Sigmoid colon (tissue), 7 donors: ENCODE measurements at places on chromosomes 12 and 14. TPM values are rescaled to one million over a fixed set of nuclear protein-coding genes. Genes with fewer than 3 reads are reported as not detected.

DNA sequence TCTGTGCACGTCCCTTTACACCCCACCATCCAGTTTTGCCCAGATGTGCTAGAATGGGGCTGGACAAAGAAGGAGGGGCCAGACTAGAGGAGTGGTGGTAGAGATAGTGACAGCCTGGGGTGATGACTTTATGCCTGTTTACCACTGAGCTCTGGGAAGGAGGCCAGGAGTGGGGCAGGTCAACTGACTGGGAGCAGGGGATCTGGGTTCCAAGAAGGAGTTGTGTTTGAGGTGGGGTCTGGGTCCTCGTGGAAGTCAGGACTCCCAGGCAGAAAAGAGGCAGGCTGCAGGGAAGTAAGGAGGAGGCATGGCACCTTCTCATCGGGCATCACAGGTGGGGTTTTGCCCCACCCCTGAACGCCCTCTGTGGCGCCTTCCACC lies 315 bp downstream of the LTB4R2 start:
- peak overlapping the region; percentile 91 for H3K27ac ChIP-seq
- no peak for DNase-seq
- peak overlapping the region; percentile 53 for H3K4me3 ChIP-seq
- peaks cover under 1% of the 10 kb centered on the region for H3K27me3 ChIP-seq
- peaks cover 31% of the 10 kb centered on the region for H3K4me1 ChIP-seq

DNA sequence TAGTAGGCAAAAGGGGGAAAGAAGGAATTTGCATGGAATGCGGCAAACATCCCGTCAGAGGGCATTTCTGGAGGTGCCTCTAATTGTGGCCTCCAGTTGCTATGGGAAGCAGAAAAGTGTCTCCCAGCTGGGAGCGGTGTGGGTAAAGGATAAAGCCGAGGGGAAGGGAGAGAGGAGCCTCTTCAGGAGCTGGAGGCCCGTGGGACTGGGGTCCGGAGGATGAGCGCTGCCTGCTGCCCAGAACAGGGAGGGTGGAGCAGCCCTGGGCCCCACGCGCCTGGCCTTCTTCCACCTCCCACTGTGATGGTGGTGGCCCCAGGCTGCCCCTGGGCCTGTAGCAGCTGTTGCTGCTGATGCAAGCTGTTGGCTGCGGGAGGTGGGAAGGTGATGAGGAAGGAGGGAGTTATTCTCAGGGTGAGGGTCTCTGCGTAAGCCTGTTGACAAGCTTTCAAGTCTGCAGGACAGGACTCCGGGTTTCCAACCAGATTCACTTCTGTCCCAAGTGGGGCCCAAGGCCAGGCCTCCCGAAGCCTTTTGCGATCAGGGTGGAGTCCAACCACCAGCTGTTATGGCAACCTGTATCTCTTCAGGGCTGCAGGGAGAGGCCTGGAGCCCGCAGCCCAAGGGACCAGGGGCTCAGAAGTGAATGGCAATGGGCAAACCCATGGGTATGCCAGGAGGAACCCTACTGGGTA lies 19.1 kb upstream of the PGF start:
- H3K27ac ChIP-seq, result peak overlapping the region; percentile 46
- H3K4me3 ChIP-seq, result no peak overlapping the region
- peaks cover 7% of the 10 kb centered on the region for H3K4me1 ChIP-seq
- no peaks in the 10 kb centered on the region for H3K36me3 ChIP-seq
- H3K27me3 ChIP-seq, result no peaks in the 10 kb centered on the region

NFE2 gene
- not detected for total RNA-seq

GRCh38 chr14:81177225-81177624 lies 43.5 kb downstream of the GTF2A1 start:
- no peaks in the 10 kb centered on the region for H3K27me3 ChIP-seq

DNA sequence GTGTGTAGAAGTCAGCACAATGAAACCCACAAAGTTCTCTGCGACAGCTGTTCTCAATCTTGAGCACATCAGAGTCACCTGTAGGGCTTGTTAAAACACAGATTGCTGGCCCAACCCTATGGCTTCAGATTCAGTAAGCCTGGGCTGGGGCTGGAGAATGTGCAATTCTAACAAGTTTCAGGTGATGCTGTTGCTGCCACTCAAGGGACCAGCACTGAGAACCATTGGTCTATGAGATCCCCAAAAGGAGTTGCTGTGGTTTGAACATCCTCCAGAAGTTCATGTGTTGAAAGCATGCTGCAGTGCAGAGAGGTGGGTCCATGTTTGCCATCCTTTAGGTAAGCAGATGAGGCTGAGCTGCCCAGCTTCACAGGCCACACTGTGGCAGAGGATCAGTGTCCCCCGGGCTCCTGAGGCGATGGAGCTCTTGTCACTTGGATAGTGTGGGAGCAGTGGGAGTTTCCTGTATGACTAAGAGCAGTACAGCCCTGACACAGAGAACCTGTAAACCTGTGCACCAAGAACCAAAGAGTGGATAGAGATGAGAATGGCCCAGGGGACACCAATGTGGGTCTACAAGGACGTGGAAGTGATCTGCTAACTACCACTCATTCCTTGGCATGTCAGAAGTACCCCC lies 8.0 kb upstream of the RTRAF start:
- H3K4me3 ChIP-seq, result no peak overlapping the region
- no peak for DNase-seq
- H3K4me1 ChIP-seq, result peaks cover 4% of the 10 kb centered on the region
- H3K27ac ChIP-seq, result no peak overlapping the region
- no peaks in the 10 kb centered on the region for H3K36me3 ChIP-seq
- H3K27me3 ChIP-seq, result no peaks in the 10 kb centered on the region

GRCh38 chr14:63647696-63648410 lies 6.2 kb upstream of the WDR89 start:
- H3K36me3 ChIP-seq, result no peaks in the 10 kb centered on the region
- H3K27me3 ChIP-seq, result no peaks in the 10 kb centered on the region
- H3K4me3 ChIP-seq, result no peak overlapping the region
- no peak for DNase-seq
- no peak overlapping the region for H3K27ac ChIP-seq

GARIN6 gene
- total RNA-seq, result not detected

NDRG2 gene
- total RNA-seq, result 184 TPM

- no peak overlapping the region for H3K27ac ChIP-seq
- no peaks in the 10 kb centered on the region for H3K36me3 ChIP-seq
- no peak overlapping the region for H3K4me3 ChIP-seq
- peaks cover 43% of the 10 kb centered on the region for H3K4me1 ChIP-seq
- DNase-seq, result no peak
These were observed 51.2 kb downstream of the PITPNM2 start for GRCh38 chr12:123099560-123100192.

DNA sequence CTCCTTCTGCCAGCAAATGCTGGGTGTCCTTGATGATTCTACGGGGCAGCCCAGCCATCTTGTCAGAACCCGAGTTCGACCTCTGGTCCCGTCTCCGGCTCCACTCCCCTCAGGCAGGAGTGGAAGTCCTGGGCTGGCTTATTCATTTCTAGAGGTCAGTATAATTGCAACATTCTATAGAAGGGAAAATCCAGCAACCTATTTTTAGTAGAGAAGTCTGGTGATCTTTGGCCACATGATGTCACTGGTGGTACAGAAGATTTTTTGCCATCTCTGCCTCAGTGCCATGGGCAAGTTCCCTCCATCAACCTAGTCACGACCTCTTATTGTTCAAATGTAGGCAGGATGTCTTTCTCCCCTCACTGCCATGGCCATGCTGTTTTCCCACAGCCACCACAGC lies 22.4 kb downstream of the OR10G2 start:
- no peaks in the 10 kb centered on the region for H3K27me3 ChIP-seq
- no peaks in the 10 kb centered on the region for H3K36me3 ChIP-seq
- DNase-seq, result no peak
- no peak overlapping the region for H3K27ac ChIP-seq
- no peak overlapping the region for H3K4me3 ChIP-seq

- no peak overlapping the region for H3K4me3 ChIP-seq
- DNase-seq, result no peak
- H3K4me1 ChIP-seq, result peaks cover 35% of the 10 kb centered on the region
- H3K36me3 ChIP-seq, result no peaks in the 10 kb centered on the region
These were observed 1.7 kb upstream of the EIF4B start for GRCh38 chr12:53004582-53004981.

- no peak overlapping the region for H3K27ac ChIP-seq
- H3K4me1 ChIP-seq, result peaks cover 33% of the 10 kb centered on the region
- no peaks in the 10 kb centered on the region for H3K36me3 ChIP-seq
- DNase-seq, result no peak
These were observed 16.1 kb upstream of the NUDT14 start for GRCh38 chr14:105197211-105197641.

FLRT2 gene
- total RNA-seq, result 6.8 TPM

DDIT3 gene
- total RNA-seq, result 30.7 TPM

FGF6 gene
- total RNA-seq, result not detected

- no peaks in the 10 kb centered on the region for H3K4me1 ChIP-seq
- DNase-seq, result no peak
- no peak overlapping the region for H3K4me3 ChIP-seq
- no peaks in the 10 kb centered on the region for H3K36me3 ChIP-seq
These were observed 323.9 kb downstream of the AACS start for GRCh38 chr12:125389061-125389697.

GRCh38 chr12:25041006-25041741 lies 92.3 kb upstream of the BCAT1 start:
- H3K36me3 ChIP-seq, result no peaks in the 10 kb centered on the region
- DNase-seq, result no peak
- no peak overlapping the region for H3K4me3 ChIP-seq
- H3K4me1 ChIP-seq, result no peaks in the 10 kb centered on the region
- no peak overlapping the region for H3K27ac ChIP-seq

GRCh38 chr14:92768795-92769194 lies 20.4 kb upstream of the LGMN start:
- H3K4me1 ChIP-seq, result no peaks in the 10 kb centered on the region
- no peaks in the 10 kb centered on the region for H3K27me3 ChIP-seq
- no peak overlapping the region for H3K4me3 ChIP-seq
- no peak for DNase-seq

TTC9 gene
- 0.55 TPM for total RNA-seq

GRCh38 chr12:31682136-31682962 lies 22.9 kb downstream of the ETFBKMT start:
- peaks cover 29% of the 10 kb centered on the region for H3K36me3 ChIP-seq
- H3K4me1 ChIP-seq, result no peaks in the 10 kb centered on the region
- no peaks in the 10 kb centered on the region for H3K27me3 ChIP-seq
- H3K27ac ChIP-seq, result no peak overlapping the region
- no peak for DNase-seq

SLC25A21 gene
- total RNA-seq, result 0.55 TPM

DACT1 gene
- total RNA-seq, result 5.9 TPM

DNA sequence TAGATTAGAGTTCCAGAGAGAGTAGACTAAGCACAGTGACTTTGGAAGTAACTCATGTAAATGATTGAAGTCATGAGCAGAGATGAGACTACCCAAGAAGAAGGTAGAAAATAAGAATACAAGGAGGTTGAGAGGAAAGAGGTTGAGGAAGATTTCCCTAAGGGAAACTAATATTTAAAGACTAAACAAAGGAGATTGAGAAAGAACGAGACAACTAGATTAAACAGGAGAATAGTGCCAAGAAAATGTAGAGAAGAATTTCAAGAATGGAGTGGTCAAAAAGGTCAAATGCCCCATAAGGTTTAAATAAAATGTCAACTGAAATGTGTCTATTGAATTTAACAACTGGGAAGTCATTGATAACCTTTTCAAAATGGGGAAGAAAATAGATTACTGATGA lies 59.0 kb downstream of the RPS29 start:
- no peak overlapping the region for H3K4me3 ChIP-seq
- H3K27ac ChIP-seq, result no peak overlapping the region
- DNase-seq, result no peak
- H3K27me3 ChIP-seq, result no peaks in the 10 kb centered on the region

FOXA1 gene
- not detected for total RNA-seq

VRTN gene
- total RNA-seq, result not detected

DBX2 gene
- total RNA-seq, result under 0.01 TPM

DLK1 gene
- total RNA-seq, result not detected

DNA sequence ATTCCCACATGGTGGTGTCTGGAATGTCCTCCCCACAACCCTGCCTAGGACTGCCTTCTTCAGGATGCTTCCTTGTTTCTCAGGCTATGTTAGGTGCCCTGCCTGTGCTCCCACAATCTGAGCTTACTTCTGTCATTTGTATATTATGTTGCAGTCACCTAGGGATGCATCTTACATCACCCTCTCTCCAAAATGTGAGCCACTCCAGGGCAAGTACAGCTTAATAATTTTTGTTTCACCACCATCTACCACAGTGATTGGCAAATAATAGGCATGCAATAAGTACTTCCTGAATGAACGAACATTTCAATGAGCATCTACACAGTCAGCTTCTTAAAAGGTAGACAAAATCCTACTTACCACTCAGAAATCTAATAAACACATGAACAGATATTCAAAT lies 37.6 kb downstream of the ZFYVE26 start:
- H3K4me3 ChIP-seq, result no peak overlapping the region
- H3K36me3 ChIP-seq, result peaks cover 100% of the 10 kb centered on the region
- no peak for DNase-seq
- H3K4me1 ChIP-seq, result no peaks in the 10 kb centered on the region
- no peaks in the 10 kb centered on the region for H3K27me3 ChIP-seq

DNA sequence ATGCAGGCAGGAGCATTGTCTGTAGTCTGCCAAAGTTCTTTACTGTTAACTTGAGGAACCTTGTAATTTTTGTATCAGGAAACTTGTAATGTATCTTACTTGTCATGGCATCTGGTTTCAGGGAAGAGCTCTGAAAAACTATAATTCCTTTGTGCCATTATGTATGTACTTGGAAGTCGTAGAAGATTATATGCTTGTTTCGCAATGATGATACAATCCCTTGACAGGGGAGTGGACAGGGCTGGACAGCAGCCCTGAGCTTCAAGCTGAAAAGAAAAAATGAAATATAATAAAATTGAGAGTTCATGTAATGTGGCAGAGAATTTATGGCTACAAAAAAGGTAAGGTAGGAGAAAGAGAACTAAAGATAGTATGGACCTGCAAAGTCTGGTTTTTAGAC lies 7.4 kb upstream of the DLGAP5 start:
- H3K4me3 ChIP-seq, result no peak overlapping the region
- no peaks in the 10 kb centered on the region for H3K27me3 ChIP-seq
- no peaks in the 10 kb centered on the region for H3K4me1 ChIP-seq
- no peak for DNase-seq
- H3K27ac ChIP-seq, result no peak overlapping the region

- H3K4me3 ChIP-seq, result no peak overlapping the region
- H3K4me1 ChIP-seq, result no peaks in the 10 kb centered on the region
- H3K27me3 ChIP-seq, result no peaks in the 10 kb centered on the region
- no peak for DNase-seq
These were observed 47.4 kb downstream of the ARL6IP4 start for GRCh38 chr12:123027726-123028445.

PTCSC3 gene
- total RNA-seq, result not detected

GRCh38 chr12:52872644-52873389 lies 24.0 kb upstream of the KRT78 start:
- no peaks in the 10 kb centered on the region for H3K27me3 ChIP-seq
- no peaks in the 10 kb centered on the region for H3K36me3 ChIP-seq
- no peak overlapping the region for H3K27ac ChIP-seq
- no peaks in the 10 kb centered on the region for H3K4me1 ChIP-seq
- no peak for DNase-seq
- no peak overlapping the region for H3K4me3 ChIP-seq

- no peaks in the 10 kb centered on the region for H3K27me3 ChIP-seq
- H3K36me3 ChIP-seq, result no peaks in the 10 kb centered on the region
- DNase-seq, result no peak
- no peaks in the 10 kb centered on the region for H3K4me1 ChIP-seq
- H3K27ac ChIP-seq, result no peak overlapping the region
These were observed 50.2 kb downstream of the MYF5 start for GRCh38 chr12:80766897-80767296.

PTHLH gene
- 4.4 TPM for total RNA-seq

- H3K36me3 ChIP-seq, result no peaks in the 10 kb centered on the region
- H3K4me3 ChIP-seq, result no peak overlapping the region
- no peaks in the 10 kb centered on the region for H3K27me3 ChIP-seq
- H3K4me1 ChIP-seq, result no peaks in the 10 kb centered on the region
These were observed 3.1 kb upstream of the IGF1 start for GRCh38 chr12:102483466-102483865.

GRCh38 chr12:30902001-30902400 lies 24.5 kb upstream of the TSPAN11 start:
- H3K4me3 ChIP-seq, result no peak overlapping the region
- no peak overlapping the region for H3K27ac ChIP-seq
- H3K36me3 ChIP-seq, result no peaks in the 10 kb centered on the region
- no peak for DNase-seq
